Stimulated activated effector memory CD8-positive, alpha-beta T cell treated with anti-CD3 and anti-CD28 coated beads, Interleukin-12 subunit alpha, Interleukin-12 subunit beta, amount 100 ng/mL, for 72 hours (primary cell): ENCODE measurements at places on chromosomes 16 and 17.
A peak's percentile ranks its signal among the peaks of the same experiment; 100 is the strongest.

DNA sequence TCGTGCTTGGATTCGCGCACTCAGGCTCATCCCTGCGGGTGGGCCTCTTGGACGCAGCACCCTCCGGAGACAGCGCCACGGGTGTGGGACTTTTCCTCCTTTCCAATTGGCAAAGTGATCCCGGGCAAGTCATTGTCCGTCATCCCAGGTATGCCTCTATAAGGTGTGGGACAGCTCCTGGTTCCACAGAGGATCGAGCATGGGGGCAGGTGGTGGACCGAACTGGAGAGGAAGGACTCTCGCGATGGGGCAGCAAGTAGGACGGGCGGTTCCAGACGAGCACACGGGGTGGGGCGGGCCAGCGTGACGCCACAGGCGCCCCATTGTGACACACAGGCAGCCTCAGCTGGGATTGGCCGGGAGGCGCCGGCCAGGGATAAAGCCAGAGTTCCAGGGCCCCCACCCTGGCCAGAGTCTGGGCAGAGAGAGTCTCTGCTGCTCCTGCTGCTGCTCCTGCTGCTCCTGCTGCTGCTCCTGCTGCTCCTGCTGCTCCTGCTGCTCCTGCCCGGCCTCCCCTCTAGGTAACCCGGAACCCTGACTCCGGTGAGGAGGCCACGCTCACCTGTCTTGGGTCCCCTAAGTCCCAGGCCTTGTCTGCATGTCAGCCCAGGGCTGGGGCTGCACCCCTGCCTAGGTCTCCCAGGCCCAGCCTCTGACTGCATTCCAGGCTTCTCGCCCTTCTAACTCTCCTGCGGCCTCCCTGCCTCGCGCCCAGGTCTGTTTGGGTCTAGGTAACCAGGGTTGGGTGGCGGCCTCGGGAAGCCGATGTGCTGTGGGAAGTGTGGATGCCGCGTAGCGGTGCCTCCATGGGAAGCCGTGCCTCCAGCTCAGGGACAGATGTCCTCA is 38.5 kb upstream of the SLC47A1 start:
- no peak for DNase-seq

- DNase-seq, result no peak
These were observed 75.8 kb downstream of the PITPNC1 start for GRCh38 chr17:67452681-67453554.

DNA sequence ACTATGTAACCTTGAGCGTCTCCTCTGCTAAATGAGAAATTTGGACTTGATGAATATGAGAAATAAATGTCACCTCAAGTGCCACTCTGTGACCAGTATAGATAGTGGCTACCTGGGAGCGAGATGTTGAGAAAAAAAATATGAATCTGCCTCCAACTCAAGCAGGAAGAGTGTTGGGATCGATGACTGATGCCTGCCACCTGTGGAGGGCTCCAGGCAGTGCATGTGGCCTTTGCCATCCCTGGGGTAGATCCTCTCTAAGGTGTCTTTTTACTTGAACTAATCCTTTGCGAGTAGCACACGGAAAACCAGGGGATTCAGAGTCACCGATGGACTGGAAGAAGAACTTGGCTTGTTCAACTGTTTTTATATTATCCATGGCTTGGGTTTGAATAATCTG is 9.4 kb downstream of the CCDC182 start:
- DNase-seq, result no peak

- no peak for DNase-seq
These were observed 52.6 kb downstream of the PIGL start for GRCh38 chr17:16269658-16270057.

DNA sequence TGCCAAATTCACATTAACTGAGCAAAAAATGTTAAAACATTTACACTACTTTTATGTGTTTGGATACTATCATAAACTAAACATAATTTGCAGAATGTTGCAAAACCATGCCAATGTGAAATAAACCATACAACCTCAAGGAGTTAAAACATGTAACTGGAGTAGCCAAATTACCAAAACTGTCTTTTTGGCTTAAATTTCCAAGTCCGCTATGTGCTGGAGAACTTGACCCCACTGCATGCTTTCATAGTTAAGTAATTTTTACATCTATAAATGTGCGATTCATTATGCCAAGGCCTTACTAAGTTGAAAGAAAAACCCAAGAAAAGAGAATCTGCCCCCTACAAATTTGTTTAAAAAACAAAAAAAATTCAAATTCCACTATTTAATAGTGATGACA is 28.2 kb downstream of the BRD7 start:
- DNase-seq, result no peak

DNA sequence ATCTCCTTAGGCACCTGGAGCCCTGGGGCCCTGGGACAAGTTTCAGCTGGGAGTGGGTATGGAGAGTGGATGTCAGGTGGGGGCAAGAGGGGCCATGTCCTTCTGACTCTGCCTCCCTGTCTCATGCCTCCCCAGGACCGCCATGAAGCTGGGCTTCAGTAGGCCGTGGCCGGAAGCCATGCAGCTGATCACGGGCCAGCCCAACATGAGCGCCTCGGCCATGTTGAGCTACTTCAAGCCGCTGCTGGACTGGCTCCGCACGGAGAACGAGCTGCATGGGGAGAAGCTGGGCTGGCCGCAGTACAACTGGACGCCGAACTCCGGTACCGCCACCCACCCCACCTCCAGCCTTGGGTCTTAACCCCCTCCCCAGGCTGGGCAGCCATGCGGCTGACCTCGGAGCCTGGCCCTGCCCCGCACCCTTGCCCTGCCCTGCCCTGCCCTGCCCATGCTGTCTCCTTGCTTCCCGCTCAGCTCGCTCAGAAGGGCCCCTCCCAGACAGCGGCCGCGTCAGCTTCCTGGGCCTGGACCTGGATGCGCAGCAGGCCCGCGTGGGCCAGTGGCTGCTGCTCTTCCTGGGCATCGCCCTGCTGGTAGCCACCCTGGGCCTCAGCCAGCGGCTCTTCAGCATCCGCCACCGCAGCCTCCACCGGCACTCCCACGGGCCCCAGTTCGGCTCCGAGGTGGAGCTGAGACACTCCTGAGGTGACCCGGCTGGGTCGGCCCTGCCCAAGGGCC is 20.0 kb downstream of the ACE start:
- no peak for DNase-seq

DNA sequence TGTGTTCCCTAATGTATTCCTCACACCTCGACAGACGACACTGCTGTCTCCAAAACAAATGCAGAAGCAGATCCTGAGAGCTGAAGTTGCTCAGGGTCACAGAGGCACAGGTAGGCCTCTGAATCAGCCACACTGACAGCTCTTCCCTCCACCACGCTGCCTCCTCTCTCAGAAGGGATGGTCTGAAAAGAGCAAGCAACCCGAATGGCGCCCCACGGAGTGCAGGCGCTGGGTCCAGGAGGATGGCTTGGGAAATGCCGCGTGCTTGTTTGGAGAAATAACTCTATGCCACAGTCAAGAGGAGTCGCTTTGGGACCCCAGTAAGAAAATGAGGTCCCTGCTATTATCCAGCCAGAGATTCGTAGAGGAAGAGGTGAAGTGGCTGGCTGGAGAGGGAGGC is 15.9 kb downstream of the CYB561 start:
- no peak for DNase-seq

DNA sequence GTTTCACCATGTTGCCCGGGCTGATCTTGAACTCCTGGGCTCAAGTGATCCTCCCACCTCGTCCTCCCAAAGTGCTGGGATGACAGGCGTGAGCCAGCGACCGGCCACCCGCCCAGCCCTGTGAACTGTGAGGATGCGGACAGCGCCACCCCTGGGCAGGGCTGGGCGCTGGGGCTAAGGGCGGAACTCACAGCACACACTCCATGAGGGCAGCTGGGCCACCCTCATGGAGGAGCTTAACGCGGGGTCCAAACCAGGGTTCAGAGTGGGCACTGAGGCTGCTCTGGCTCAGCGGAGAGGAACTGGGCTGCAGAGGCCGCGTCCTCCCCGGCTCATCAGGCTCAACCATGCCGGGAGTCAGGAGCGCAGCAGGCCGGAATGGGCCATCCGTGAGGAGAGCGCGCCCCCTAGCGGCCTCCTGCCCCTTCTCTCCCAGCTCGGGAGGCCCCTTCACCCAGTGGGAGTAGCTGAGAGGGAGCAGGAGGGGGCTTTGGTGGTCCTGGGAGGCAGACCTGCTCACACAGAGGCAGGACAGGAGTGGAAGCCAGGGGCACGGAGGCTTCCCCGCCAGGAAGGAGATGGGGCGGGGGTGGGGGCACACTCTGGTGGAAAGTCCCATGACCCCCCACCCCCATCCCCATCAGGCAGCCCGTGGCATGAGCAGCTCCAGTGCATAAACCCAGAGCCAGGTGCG is 13.8 kb downstream of the CORO7 start:
- peak; percentile 64 for DNase-seq

DNA sequence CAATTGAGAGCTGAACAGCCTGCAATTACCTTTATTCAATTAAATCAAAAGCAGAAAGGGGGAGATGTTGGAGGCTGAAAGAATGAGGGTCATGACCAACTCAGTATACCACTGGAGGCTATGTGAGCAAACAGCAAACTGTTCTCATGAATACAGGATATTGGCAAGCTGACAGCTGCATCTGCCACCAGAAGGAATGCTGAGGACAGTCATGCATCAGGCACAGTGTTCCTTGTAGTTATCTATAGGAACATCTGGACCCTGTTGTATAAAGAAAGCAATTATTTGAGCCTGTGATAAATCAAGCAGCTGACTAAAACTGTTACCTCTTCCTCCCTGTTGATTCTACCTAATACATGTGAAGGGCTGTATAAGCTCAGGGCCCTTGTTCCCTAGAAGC is 2064.6 kb downstream of the TP53TG3F start:
- DNase-seq, result no peak

- no peak for DNase-seq
These were observed 62.0 kb upstream of the MARCHF10 start for GRCh38 chr17:62870030-62870541.

DNA sequence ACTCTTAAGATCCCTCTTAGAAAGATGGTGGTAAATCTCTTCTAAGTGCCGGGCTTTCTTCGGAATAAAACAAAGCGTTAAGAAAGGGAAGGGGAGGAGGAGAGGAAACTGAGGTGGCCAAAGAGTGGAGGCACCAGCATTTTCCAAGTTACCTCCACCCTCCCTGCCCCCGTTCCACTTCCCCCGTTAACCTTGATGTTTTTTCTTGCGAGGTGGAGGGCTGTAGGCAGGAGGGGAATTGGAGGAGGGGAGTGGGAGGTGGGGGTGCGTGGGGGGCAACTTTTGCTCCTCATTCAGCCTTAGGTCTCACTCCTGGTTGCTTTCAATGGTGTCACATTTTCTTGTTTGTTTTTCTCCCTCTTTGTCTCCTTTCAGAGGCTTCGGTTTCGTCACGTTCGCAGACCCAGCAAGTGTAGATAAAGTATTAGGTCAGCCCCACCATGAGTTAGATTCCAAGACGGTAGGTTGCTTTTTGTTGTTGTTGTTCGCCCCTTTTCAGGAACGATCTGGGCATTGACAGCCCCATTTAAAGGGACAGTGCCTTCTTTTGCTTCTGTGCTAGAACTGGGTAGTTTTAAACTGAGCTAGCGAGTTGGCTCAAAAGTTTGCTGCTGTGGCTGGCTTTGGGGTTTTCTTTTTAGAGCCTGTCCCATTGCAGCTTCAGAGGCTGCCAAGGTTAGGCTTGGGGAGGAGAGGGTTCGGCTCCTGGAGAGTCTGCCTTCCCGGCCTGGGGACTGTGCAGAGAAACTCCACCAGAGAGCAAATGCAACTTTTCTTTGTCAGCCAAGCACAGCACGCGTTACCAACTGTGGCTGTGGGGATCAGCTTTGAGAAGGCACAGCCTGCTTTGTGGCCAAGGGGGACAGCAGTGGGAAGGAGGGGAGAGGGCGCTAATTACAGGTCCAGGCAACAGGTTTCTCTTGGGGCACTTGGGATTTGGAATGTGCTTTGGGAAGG is 1.9 kb downstream of the MSI2 start:
- DNase-seq, result no peak

GRCh38 chr17:2027528-2028233 is 2.3 kb upstream of the DPH1 start:
- DNase-seq, result no peak

- no peak for DNase-seq
These were observed 70.6 kb downstream of the IRF8 start for GRCh38 chr16:85969591-85969990.

- peak; percentile 58 for DNase-seq
These were observed 33.4 kb downstream of the CDH13 start for GRCh38 chr16:82660075-82660645.

DNA sequence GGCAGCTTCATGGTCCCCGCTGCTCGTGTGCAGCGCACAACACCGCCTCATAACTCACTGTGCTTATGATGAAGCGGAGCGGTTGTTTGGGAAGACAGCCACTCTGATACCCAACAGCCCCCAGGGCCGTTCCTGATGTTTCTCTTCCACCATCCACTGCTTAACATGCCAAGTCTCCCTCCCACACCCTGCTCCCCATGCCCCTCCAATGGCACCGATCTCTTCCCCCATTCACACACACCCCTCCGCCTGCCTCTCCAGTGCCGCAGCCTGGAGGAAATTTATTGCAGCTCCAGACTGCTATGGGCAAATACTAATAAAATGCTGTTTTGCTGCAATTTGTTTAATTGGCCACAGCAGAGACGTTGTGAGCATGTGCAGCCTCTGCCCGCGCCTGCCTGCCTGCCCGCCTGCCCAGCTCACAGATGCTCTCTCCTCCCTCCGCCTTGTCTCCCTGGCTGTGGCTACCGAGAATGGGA is 80.3 kb upstream of the LHX1 start:
- DNase-seq, result no peak

DNA sequence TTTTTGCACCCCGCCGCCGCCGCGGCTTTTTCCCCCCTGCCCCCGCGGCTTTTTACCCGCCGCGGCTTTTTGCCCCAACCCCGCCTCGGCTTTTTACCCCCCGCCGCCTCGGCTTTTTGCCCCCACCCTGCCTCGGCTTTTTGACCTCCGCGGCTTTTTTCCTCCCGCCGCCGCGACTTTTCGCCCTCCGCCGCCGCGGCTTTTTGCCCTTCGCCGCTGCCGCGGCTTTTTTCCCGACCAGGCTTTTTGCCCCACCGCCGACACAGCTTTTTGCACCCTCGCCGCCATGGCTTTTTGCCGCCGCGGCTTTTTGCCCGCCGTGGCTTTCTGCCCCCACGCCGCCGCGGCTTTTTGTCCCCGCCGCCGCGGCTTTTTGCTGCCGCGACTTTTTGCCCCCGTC is 137.0 kb upstream of the TP53TG3D start:
- no peak for DNase-seq
